Uterine smooth muscle cell (primary cell): ENCODE measurements at places on chromosomes 5 and 9. TPM values are rescaled to one million over a fixed set of nuclear protein-coding genes. Genes with fewer than 3 reads are reported as not detected.

IL5 gene
- not detected in 2 replicates for total RNA-seq

FBLL1 gene
- 0.33 and 0.75 TPM in 2 replicates for total RNA-seq

SYNPO gene
- total RNA-seq: 0.50 and 0.89 TPM in 2 replicates

IFNW1 gene
- total RNA-seq: not detected in 2 replicates

LHX3 gene
- under 0.01 TPM in 1 of 2 replicates, not detected in the other for total RNA-seq

SLC46A2 gene
- not detected in 2 replicates for total RNA-seq

FGF10 gene
- total RNA-seq: 0.25 and 0.89 TPM in 2 replicates

TSSK1B gene
- 0.11 and 0.12 TPM in 2 replicates for total RNA-seq

MARVELD2 gene
- total RNA-seq: 0.44 and 0.75 TPM in 2 replicates

C5orf34 gene
- total RNA-seq: 4.4 and 11.5 TPM in 2 replicates

RMRP gene
- total RNA-seq: 11,544 and 12,668 TPM in 2 replicates

DAB2IP gene
- 7.5 and 14.4 TPM in 2 replicates for total RNA-seq

FOXD4L5 gene
- not detected in 2 replicates for total RNA-seq

FREM1 gene
- 0.11 and 1.1 TPM in 2 replicates for total RNA-seq

SLC45A2 gene
- total RNA-seq: under 0.01 TPM in 2 replicates

FAM200C gene
- 6.0 and 7.6 TPM in 2 replicates for total RNA-seq

ZCCHC10 gene
- 7.2 and 12.3 TPM in 2 replicates for total RNA-seq

CDH6 gene
- total RNA-seq: 12.7 and 21.6 TPM in 2 replicates

DRD1 gene
- total RNA-seq: not detected in 2 replicates

FCN1 gene
- total RNA-seq: not detected in 2 replicates

LCN15 gene
- total RNA-seq: not detected in 2 replicates

UBE2D2 gene
- total RNA-seq: 46.5 and 49.8 TPM in 2 replicates

ZNF879 gene
- 4.8 and 7.6 TPM in 2 replicates for total RNA-seq

PTPN3 gene
- total RNA-seq: 0.12 and 0.22 TPM in 2 replicates

SPINK7 gene
- not detected in 2 replicates for total RNA-seq

PIP5KL1 gene
- 1.2 and 3.1 TPM in 2 replicates for total RNA-seq

NCS1 gene
- 54.2 and 76.2 TPM in 2 replicates for total RNA-seq

SOHLH1 gene
- not detected in 2 replicates for total RNA-seq

STC2 gene
- 120 and 287 TPM in 2 replicates for total RNA-seq

PDZD2 gene
- 0.25 and 0.44 TPM in 2 replicates for total RNA-seq

IL33 gene
- 24.7 and 44.6 TPM in 2 replicates for total RNA-seq

PAX5 gene
- not detected in 2 replicates for total RNA-seq

PAEP gene
- total RNA-seq: not detected in 2 replicates

INSL6 gene
- not detected in 2 replicates for total RNA-seq

LMAN2 gene
- 332 and 487 TPM in 2 replicates for total RNA-seq

KIF24 gene
- 1.4 and 5.2 TPM in 2 replicates for total RNA-seq

NMUR2 gene
- total RNA-seq: under 0.01 TPM in 1 of 2 replicates, not detected in the other

IFNA4 gene
- not detected in 2 replicates for total RNA-seq

C5 gene
- total RNA-seq: 8.0 and 9.1 TPM in 2 replicates

PCDHB6 gene
- under 0.01 TPM in 2 replicates for total RNA-seq

CLIC3 gene
- total RNA-seq: 0.55 and 3.0 TPM in 2 replicates

OTP gene
- under 0.01 TPM in 1 of 2 replicates, not detected in the other for total RNA-seq

SEMA5A gene
- 15.7 and 16.0 TPM in 2 replicates for total RNA-seq

ZNF79 gene
- 10.4 and 12.6 TPM in 2 replicates for total RNA-seq

EPB41L4B gene
- total RNA-seq: 0.11 and 0.12 TPM in 2 replicates

PPP3R2 gene
- total RNA-seq: not detected in 2 replicates

TMEM174 gene
- not detected in 2 replicates for total RNA-seq

SDHA gene
- 133 and 176 TPM in 2 replicates for total RNA-seq

TMEFF1 gene
- 1.5 and 2.5 TPM in 2 replicates for total RNA-seq
